CD4-positive, alpha-beta T cell treated with Interleukin-21 for 1 hour (primary cell): ENCODE measurements at places on chromosomes 5 and 9.

- DNase-seq: no peak
These were observed 179.8 kb downstream of the SLC12A2 start for GRCh38 chr5:128263357-128263756.

DNA sequence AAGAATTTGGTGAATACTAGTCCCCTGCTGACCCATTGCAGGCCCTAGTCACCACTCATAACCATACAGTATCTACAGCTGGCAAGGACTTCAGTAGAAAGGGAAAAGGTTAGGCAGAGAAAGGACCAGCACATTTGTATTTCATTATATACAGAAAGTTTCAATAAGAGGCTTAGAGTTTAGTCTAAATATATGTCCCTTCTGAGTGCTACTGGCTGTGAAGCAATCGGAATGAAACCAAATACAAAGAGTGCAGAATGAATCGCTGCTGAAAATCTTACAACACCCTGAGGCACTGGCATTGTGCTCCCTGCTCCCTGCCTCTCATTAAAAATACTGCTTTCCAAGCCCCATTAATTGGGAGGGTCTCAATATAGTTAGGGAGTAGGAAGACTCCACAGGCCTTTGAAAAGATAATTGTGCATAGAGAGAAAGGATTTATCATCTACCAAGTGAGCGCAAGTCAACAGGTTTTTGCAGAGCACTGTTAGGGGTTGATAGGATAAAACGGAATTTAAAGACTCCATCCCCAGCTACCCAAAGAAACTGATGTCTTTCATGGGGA, 110.8 kb downstream of the SLC1A3 start:
- DNase-seq: no peak

- no peak for DNase-seq
These were observed 37.2 kb upstream of the CEP72 start for GRCh38 chr5:574906-575305.

DNA sequence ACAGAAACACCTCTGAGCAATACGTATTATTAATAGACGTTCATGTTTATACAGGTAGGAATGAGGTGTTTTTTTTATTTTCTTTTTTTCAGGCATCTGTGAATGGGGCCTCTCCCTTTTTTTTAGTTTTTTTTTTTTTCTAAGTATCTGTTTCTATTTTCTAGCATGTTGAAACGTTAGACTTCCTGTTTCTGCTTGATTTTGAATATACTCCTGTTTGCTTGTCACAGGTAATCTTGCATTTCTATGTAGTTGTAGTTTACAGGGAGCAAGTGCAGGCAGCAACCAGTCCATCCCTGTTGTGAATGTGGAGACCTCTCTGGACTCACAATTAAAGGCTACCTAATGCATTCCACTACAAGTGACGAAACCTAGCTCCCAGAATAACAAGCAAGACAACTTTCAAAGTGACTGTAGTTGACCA, 22.8 kb upstream of the TNFAIP8 start:
- no peak for DNase-seq

DNA sequence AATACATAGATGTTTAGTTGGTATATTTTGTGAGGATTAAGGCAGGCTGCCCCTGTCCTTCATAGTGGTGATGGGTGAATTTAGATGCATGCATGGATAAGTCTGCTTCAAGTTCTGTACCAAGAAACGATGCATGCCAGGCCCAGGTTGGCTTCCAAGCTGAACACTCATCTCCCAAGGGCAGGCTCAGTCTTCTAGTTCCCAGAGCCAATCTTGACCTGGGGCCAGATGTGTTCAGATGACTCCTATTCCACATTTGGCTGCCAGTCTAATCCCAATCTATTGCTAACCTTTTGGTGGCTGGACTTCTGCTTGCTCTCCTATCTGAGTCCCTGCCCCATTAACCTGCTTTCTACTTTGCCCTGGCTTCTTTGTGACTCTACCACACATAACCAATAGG, 18.5 kb upstream of the SNAPC3 start:
- DNase-seq: no peak

GRCh38 chr5:21058289-21058688, 1070.3 kb upstream of the CDH18 start:
- DNase-seq: no peak
